ENCODE measurements at places on chromosomes 12 and 14.

GRCh38 chr14:50027816-50028215, 88.6 kb downstream of the VCPKMT start:
- DNase-seq: no peak

DNA sequence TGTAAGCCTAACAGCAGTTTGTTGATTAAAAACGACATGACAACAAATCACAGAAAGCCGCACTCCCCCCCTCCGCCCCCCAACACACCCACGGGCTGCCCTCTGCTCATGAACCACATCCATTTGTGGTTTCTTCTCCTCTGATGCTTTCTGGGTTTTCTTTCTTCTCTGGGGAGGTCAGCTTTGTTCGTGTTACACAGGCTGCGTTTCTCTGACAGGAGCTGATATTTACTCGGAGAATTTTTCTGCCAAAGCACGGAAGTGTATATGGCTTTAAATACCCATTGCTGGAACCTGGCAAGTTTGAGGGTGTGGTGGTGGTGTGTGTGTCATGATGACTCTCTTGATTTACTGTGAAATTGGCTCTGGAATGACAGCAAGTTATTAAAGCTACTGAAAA, 883.7 kb upstream of the TMEM132C start:
- no peak for DNase-seq

- DNase-seq: no peak
Observed at GRCh38 chr12:128817111-128818015, 6.4 kb downstream of the SLC15A4 start.

GRCh38 chr14:80867091-80867490, 74.4 kb downstream of the CEP128 start:
- DNase-seq: no peak

- DNase-seq: no peak
Observed at GRCh38 chr14:58846682-58847465, 209.1 kb downstream of the DACT1 start.
